Breast epithelium (tissue), 4 donors: ENCODE measurements at places on chromosomes 4 and X. TPM values are rescaled to one million over a fixed set of nuclear protein-coding genes. Genes with fewer than 3 reads are reported as not detected.
A peak's percentile ranks its signal among the peaks of the same experiment; 100 is the strongest.

DNA sequence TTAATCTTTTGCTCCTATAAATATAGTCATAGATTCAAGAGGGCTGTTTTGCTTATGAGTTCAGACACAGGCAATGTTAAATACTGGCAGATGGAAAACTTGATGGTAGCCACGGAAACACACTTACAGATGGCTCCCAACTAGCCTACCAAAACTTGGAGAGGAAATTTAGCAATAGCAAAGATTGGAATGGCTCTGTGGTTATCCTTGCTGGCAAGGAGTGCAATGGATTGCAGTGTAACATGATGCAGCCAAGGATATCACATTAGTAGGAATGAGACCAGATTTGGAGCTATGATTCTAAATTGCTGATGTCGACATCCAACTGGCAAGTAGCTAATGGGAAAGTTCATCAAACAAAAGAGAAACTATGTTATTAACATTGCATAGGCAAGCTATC, 791.0 kb upstream of the DIAPH2 start:
- no peak overlapping the region for H3K4me3 ChIP-seq
- no peak overlapping the region for H3K27ac ChIP-seq
- H3K27me3 ChIP-seq: no peaks in the 10 kb centered on the region
- DNase-seq: no peak
- H3K4me1 ChIP-seq: no peaks in the 10 kb centered on the region

DNA sequence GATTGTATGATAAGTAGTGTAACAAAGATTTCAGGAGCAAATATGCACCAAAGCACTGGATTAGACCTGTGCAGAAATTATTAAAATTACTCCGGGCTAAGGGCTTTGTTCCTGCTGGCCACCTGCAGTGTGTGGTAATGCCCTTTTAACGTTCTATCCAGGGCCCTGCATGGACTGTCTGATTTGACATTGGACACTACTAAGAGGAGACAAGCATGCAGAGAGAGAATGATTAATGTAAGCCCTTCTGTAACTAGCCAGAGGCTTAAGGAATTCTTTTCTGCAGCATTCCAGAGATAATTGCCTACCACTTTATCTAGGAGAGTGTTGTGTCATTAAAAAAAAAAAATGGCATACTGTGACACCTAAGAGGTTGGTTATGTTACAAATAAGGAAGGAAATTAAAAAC, 117.0 kb downstream of the PCDH7 start:
- no peak for DNase-seq
- no peak overlapping the region for H3K4me3 ChIP-seq
- no peak overlapping the region for H3K27ac ChIP-seq
- H3K36me3 ChIP-seq: no peaks in the 10 kb centered on the region
- no peaks in the 10 kb centered on the region for H3K4me1 ChIP-seq

DNA sequence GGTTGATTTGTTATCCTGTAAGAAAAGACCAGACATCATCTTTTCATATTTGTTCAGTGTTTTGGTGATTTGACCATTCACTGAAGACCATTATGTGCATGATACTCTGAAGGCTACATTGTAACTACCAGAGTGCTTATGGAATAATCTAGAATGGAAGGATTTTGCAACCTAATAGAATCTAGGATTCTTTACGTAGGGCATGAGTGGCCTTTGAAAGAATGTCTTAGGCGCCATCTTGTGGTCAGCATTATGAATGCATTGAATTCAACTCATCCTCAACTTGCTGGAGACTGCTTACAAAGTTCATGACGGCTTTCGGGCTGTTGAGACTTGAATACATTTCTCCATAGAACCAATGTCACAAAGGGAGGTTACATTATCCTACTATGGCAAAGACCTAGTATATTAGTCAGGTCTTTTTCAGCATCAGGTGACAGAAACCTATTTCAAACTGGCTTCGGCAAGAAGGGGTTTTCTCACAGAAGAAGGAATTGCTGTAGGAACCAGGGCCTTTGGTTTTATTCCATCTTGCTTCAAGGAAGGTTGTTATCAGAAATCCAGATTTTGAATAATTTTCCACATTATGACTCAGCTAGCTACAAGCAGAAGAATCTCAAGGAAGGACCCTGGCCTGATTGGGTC, 104.1 kb downstream of the GPAT3 start:
- no peaks in the 10 kb centered on the region for H3K4me1 ChIP-seq
- DNase-seq: no peak
- H3K36me3 ChIP-seq: no peaks in the 10 kb centered on the region
- H3K27ac ChIP-seq: no peak overlapping the region
- no peaks in the 10 kb centered on the region for H3K27me3 ChIP-seq

SMIM10L2A gene
- 2.0 TPM for total RNA-seq

COL4A6 gene
- 6.9 TPM for total RNA-seq

ODAPH gene
- not detected for total RNA-seq

DNA sequence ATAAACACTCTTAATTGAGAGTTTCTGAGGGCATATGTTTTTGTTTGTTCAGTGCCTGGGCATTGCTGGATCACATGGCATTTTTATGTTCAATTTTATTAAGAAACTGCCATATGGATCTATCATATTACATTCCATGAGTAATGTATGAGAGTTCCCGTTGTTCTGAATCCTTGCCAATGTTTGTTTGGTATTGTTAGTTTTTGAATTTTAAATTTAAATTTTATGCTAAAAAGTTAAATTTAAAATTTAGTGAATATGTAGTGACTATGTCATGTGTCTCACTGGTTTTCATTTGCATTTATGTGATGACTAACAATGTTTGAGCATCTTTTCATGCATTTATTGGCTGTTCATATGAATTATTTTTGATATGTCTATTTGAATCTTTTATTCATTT, 54.8 kb upstream of the GEMIN8 start:
- no peaks in the 10 kb centered on the region for H3K36me3 ChIP-seq
- H3K4me3 ChIP-seq: no peak overlapping the region
- no peak overlapping the region for H3K27ac ChIP-seq
- H3K27me3 ChIP-seq: peaks cover 38% of the 10 kb centered on the region
- H3K4me1 ChIP-seq: no peaks in the 10 kb centered on the region

GPM6B gene
- total RNA-seq: 3.4 TPM

CDKL5 gene
- total RNA-seq: 6.9 TPM

- H3K4me3 ChIP-seq: no peak overlapping the region
- peaks cover 7% of the 10 kb centered on the region for H3K27me3 ChIP-seq
- no peaks in the 10 kb centered on the region for H3K4me1 ChIP-seq
- H3K27ac ChIP-seq: no peak overlapping the region
- no peak for DNase-seq
Observed at GRCh38 chrX:26789751-26790150, 573.8 kb downstream of the MAGEB5 start.

DNA sequence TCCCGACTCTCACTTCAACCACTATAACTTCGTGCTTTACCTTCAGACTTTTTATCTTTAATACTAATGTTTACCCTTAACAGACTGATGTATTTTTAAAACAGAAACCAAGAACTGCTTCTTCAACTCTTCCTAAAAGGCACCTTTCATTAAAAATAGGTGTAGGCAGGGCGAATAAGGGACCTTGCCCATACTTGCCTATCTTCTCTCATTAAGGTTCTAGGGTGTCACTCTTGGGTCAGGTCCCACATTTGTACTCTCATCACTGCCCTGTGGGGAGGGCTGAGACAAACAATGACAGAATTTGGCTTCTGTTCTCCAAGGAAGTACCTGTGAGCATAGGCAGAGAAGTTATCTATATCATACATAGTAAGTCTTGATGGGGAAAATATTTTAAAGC, 69.7 kb downstream of the ANKRD50 start:
- no peak for DNase-seq
- H3K27me3 ChIP-seq: no peaks in the 10 kb centered on the region
- no peaks in the 10 kb centered on the region for H3K4me1 ChIP-seq
- no peak overlapping the region for H3K4me3 ChIP-seq

DNA sequence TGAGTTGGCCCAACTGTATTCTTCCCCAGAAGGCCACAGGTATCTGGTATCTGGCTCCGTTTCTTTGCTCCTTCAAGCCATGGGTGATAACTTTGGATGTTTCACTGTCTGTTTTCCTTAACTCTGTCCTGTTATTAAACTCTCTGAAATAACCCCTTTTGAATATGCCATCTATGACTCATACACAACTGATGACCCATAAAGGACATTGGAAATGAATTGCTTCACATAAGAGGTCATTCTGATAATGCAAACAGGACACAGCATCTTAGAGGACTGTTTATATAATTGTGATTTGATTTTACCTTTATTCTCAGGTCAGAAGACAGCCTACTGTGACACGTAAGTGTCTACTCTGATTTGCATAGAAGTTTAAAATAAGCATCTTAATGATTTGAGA, 227.7 kb downstream of the VEGFC start:
- H3K36me3 ChIP-seq: no peaks in the 10 kb centered on the region
- H3K4me1 ChIP-seq: no peaks in the 10 kb centered on the region
- DNase-seq: no peak
- H3K4me3 ChIP-seq: no peak overlapping the region
- no peak overlapping the region for H3K27ac ChIP-seq

L1CAM gene
- 0.66 TPM for total RNA-seq

GRCh38 chr4:138049355-138049754, 192.8 kb downstream of the SLC7A11 start:
- no peaks in the 10 kb centered on the region for H3K27me3 ChIP-seq
- no peaks in the 10 kb centered on the region for H3K36me3 ChIP-seq

DNA sequence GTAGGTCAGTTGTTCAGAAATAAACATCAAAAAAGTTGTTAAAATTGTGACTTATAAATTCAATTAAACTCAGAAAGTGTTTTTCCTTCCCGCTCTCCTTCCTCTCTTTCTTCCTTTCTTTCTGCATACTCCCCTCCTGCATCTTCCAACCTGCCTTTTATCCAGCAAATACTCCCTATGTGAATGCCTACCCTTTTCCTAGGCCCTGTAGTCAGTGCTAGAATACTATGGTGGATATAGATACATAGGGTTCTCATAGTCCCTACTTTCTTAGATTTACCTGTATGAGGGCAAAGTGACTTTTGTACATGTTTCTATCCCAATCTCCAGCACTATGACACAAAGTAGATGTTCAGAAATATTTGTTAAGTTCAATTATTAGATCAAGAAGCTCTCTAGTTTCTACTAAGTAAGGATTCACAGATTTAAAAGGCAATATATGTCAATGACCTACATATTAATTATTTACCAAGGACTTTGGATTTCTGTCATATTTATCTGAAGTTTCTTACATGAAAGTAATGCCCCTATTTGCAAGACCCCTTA, 732 bp downstream of the SULT1E1 start:
- no peak for DNase-seq
- H3K27me3 ChIP-seq: no peaks in the 10 kb centered on the region
- no peak overlapping the region for H3K4me3 ChIP-seq
- H3K4me1 ChIP-seq: no peaks in the 10 kb centered on the region
- H3K36me3 ChIP-seq: no peaks in the 10 kb centered on the region
- H3K27ac ChIP-seq: no peak overlapping the region

- H3K27me3 ChIP-seq: no peaks in the 10 kb centered on the region
- no peaks in the 10 kb centered on the region for H3K4me1 ChIP-seq
- H3K36me3 ChIP-seq: peaks cover 3% of the 10 kb centered on the region
- peak overlapping the region; percentile 35 for H3K27ac ChIP-seq
- DNase-seq: no peak
- no peak overlapping the region for H3K4me3 ChIP-seq
Observed at GRCh38 chr4:68342134-68342533, 7.8 kb downstream of the YTHDC1 start.

MAGEA8 gene
- not detected for total RNA-seq

GRCh38 chrX:22345884-22346283, 73.2 kb downstream of the CBLL2 start:
- no peaks in the 10 kb centered on the region for H3K4me1 ChIP-seq
- no peaks in the 10 kb centered on the region for H3K27me3 ChIP-seq
- no peak overlapping the region for H3K4me3 ChIP-seq
- no peak for DNase-seq
